ENCODE measurements at places on chromosomes 6 and 20.

DNA sequence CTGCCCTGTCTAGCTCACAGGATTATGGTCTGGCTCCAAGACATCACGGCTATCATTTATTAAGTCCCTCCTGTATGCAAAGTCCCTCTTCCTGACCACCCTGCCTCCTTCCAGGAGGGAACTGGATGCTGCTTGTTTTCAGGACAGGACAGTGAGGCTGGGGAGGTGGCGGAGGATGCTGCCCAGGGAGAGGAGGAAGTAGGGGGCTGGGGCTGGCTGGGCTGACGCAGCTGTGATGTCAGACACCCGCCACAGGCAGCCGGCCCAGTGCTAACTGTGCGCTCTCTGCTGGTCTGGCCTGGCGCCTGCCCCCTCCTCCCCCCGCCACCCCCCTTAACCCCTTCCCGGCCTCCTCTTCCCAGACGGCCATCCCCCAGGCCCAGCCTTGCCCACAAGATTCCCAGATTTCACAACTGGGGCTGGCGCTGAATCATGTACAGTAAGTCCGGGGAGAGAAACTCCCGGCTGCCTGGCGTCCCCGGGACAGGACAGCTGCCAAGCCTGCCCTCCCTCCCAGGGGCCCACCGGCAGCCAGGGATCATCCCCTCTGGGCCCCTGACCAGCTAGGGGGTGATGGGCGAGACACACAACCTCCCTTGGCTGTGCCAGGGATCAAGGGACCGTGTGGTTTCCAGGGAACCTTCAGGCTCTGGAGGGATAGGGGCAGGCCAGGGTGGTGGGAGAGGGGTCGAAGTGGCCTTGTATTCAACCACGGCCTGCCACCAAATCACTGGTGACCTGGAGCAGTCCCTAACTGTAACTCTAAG lies 118.1 kb downstream of the CEBPB start:
- no peak for DNase-seq

- DNase-seq, result no peak
Observed at GRCh38 chr6:7180751-7181150, 73.0 kb downstream of the RREB1 start.

GRCh38 chr6:116922853-116923548 lies 46.0 kb downstream of the RFX6 start:
- DNase-seq, result no peak

DNA sequence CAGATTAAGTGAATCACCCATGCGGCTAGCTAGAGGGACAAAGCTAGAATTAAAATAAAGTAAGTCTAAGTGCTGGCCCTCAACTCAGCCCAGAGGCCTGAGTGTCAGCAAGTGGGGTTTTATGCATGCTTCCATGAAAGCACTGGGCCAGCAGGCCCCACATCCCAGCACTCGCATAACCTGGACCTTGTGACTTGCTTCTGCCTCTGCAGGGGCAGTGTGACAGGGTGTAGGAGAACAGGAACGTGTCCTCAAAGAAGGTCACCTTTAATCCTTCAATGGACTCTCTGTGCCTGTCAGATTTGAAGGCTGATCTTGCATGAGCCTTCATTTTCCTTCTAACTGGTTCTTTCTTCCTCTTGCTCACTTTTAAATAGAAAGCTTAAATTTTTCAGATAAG lies 183.4 kb downstream of the ALDH8A1 start:
- no peak for DNase-seq

DNA sequence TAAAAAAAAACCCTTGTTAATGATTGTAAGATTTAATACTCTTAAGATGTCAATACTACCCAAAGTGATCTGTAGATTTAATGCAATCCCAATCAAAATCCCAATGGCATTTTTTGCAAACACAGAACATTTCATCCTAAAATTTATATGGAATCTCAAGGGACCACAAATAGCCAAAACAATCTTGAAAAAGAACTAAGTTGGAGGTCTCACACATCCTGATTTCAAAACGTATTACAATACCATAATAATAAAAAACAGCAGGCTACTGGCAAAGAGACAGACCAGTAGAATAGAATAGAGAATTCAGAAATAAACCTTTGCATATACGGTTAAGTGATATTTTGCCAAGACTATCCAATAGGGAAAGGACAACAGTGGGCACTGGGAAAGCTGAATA lies 331.9 kb upstream of the JARID2 start:
- no peak for DNase-seq

DNA sequence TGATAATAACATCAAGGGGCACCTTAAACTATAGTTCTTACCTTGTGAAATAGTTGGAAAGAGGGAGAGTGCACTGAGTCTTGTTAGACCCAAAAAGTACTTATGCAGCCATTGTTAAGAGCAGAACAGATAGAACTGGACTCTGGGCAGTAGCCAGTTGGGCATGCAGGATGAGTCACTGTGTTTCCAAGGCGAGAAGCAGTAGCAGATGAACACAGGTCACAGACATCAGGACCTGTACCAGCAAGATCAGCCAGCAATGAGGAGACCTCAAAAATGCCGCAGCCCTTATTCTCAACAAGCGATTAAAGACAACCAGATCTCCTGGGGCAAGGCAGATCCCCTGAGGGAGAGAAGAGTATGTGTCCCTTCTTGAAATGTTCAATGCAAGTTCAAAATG lies 79.0 kb downstream of the SAMD3 start:
- no peak for DNase-seq

DNA sequence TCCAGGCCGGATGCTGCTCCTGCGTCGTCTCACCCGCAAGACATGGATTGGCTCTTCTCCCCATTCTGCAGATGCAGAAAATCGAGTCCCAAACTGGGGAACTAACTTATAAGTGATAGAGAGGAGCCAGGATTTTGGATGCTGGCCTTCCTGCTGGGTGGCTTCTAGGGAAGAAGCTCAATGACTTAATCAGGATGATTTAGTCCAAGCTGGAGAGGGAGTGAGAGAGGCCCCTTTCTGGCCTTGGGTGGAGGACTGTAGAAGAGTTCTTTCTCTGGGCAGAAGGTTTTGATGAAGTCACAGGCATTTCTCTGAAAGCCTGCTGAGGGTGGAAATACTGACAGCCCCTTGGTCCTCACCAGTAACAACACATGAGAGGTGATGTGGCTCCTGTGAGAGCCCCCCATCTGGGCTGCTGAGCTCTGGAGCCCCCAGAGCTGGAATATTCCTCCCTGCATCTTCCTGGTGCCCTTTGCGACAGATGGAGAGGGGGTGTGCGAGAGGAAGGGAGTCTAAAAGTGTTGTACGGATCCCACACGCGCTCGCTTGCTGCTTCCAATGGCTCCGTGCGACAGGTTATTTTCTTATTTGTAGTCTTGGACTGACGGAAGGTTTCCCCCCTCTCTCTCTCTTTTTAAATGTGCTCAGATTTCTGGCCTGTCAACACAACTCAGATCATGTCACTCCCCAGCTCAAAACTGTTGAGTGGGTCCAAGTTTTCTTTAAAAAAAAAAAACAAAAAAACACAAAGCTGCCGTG lies 3.5 kb downstream of the SIRPA start:
- DNase-seq, result no peak

DNA sequence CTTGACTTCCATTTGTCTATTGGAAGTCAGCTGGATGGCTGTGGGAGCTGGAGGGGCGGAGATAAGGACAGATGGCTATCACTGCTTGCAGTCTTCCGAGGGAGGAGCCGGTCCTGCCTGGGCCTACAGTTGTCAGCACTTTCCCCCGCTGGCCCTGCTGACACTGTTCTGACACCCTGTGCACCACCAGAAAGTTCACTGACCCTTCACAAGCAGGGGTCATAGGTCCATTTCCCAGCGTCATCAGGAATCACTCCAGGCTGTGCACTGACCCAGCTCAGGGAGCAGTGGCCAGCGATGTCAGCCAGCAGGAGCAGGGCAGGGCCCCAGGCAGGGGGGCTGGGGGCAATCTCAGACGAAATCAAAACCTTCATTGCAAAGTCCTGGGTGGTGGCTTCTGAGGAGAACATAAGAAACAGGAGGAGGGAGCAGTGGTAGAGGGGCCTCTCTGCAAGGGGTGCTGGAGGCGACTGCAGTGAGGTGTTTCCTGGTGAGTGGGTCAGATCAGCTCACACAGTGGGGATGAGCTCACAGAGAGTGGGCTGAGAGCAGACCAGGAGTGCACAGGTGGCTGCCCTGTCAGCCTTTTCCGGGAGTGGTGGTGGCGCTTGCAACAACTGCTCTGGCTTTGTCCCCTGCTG lies 26.5 kb upstream of the PLEKHG1 start:
- no peak for DNase-seq

DNA sequence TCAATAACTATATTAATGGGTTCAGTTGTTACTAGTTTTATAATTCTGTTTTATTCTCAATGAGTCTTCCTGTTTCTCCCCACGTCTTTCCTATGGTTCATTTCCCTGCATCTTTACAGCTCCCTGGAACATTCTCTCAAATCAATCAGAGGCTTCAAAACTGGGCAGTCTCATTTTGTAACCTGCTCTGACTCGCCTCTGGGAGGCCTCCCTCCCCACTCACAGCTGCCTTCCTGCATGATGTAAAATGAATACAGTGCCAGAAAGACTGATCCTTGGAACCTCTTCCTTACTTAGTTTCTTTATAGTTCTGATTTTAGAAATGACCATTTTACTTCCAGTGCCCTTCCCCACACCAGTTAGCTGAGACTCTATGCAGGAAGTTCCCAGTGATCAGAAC lies 103.9 kb downstream of the ESR1 start:
- no peak for DNase-seq

DNA sequence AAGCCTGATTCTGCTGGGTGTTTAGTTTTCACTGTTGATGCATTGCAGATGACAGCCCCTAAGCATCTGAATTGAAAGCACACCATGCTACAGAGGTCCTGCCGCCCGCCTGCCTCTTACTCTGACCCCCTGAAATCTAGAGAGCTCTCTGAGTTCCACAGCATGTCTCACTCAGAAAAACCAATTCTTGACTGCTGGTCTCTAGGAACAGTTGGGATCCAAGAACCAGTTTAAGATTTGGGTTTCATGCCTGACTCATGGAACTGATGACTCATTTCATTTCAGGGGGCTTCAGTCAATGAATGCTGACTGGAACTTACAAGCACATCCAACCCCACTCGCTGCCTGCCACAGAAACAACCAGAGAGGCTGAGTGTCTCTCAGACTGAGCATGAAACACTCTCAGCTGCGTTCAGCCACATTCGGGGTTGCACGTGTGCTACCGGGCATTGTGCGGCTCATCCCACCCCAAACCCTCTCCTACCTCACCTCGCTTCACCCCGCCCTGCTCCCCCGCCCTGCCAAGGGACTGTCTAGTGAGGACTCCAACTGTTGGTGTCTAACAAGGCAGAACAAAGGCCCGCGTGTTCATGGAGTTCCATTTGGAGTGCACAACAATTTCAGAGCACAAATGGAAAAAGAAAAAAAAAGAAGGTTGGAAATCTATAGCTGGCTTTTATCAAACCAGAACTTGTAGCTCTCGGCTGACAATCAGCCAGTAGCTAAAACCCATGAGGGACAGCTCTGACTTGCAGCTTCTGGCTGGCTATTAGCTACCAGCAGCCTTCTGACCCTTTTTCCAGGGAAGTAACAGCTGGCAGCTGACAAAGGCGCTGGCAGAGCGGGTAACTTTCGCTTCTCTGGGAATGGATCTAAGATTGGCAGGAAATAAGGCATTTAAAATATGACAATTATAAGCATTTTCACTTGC lies 20.0 kb upstream of the TRAF3IP2 start:
- DNase-seq, result no peak

All from stimulated activated CD8-positive, alpha-beta memory T cell treated with anti-CD3 and anti-CD28 coated beads, Interleukin-2, amount 100 ng/mL, for 1 hour (primary cell).